EH (cell line): ENCODE measurements at places on chromosomes 5 and 9.

- DNase-seq, result no peak
Measured at GRCh38 chr9:79480639-79481038, 91.1 kb upstream of the TLE4 start.

DNA sequence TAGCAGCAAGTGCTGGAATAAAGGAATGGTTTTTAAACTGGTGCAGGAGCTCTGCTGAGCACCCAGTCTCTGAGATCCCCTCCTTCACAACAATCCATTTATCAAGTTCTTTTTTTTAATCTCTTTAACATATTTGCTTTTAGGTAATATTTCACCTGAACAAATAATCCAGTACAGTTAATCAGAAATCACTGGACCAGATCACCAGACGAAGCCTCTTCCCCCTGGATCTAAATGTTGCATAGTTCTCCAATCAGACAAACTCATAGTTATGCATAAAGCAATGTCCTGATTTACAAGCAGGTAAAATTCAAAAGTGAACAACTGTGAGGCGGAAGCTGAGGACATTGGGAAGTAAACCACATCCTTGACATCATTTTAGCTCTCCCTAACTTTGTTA is 657.7 kb upstream of the RORB start:
- DNase-seq, result no peak

GRCh38 chr9:6270896-6271295 is 55.3 kb downstream of the IL33 start:
- DNase-seq, result no peak

GRCh38 chr5:10293907-10294662 is 13.6 kb downstream of the CMBL start:
- peak; percentile 52 for DNase-seq

GRCh38 chr5:150529555-150529954 is 21.6 kb downstream of the NDST1 start:
- no peak for DNase-seq

- DNase-seq, result no peak
Measured at GRCh38 chr9:132035679-132036078, 44.0 kb downstream of the MED27 start.

GRCh38 chr9:114012126-114012525 is 66.0 kb downstream of the AMBP start:
- DNase-seq, result no peak

DNA sequence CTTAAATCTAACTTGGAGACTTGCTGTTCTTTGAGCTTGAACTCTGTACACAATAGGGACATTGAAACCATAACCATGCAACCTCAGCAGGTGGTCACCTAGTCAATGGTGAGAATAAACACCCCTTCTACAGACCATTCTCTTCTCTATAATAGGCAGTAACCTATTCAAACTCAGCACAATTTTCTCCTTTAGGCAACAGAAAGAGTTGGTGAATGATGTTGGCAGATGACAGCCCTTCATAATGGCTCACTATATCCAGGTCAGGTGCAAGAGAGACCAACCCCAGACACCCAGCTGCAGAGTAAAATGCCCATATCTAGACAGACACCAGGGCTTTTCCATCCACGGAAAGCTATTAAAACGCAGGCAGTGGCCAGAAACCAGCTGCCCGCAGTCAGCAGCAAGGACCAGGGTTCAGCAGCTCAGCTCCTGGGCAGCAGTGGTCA is 106.7 kb downstream of the SERINC5 start:
- DNase-seq, result no peak

- peak; percentile 67 for DNase-seq
Measured at GRCh38 chr5:10885026-10885425, 124.0 kb upstream of the DAP start.

GRCh38 chr5:140575309-140575708 is 10.7 kb downstream of the SLC35A4 start:
- DNase-seq, result peak; percentile 51

DNA sequence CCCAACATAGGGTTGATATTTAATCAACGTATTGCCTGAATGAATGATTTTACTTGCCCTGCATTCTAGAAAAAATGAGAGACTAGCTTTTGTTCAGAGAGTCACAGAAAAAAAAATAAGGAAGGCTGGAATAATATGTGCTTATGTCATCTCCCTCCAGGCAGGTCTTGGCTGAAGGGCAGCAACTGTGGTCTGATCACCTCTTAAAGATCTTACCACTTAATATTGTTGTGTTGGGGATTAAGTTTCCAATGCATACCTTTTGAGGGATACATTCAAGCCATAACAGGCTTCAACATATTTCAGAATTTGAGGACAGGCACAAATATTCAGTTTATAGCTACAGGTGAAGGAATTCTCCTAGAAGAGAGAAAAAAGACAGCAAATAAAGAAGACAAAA is 157.3 kb upstream of the S1PR3 start:
- no peak for DNase-seq
